ENCODE measurements at places on chromosomes 13 and 19. TPM values are rescaled to one million over a fixed set of nuclear protein-coding genes. Genes with fewer than 3 reads are reported as not detected.

The FUT3 gene
- not detected for polyA plus RNA-seq

The ADPRHL1 gene
- polyA plus RNA-seq, result 6.3 TPM

The TEX29 gene
- polyA plus RNA-seq, result not detected

The C19orf38 gene
- polyA plus RNA-seq, result not detected

The PCDH9 gene
- polyA plus RNA-seq, result 266 TPM

The CABP5 gene
- polyA plus RNA-seq, result not detected

The PTGER1 gene
- not detected for polyA plus RNA-seq

The TSKS gene
- not detected for polyA plus RNA-seq

The PLPPR3 gene
- not detected for polyA plus RNA-seq

The IL27RA gene
- 0.99 TPM for polyA plus RNA-seq

The B3GNT8 gene
- not detected for polyA plus RNA-seq

The KLK1 gene
- polyA plus RNA-seq, result not detected

The TRPM4 gene
- polyA plus RNA-seq, result 0.55 TPM

The ETV2 gene
- polyA plus RNA-seq, result 0.70 TPM

The FOXA3 gene
- polyA plus RNA-seq, result not detected

The GNG7 gene
- 6.7 TPM for polyA plus RNA-seq

The PSG1 gene
- polyA plus RNA-seq, result 0.67 TPM

The PPP1R12C gene
- 8.1 TPM for polyA plus RNA-seq

The ADAMTSL5 gene
- polyA plus RNA-seq, result not detected

The CBARP gene
- 0.26 TPM for polyA plus RNA-seq

The ZNF486 gene
- 3.4 TPM for polyA plus RNA-seq

The NKPD1 gene
- polyA plus RNA-seq, result not detected

The CERS1 gene
- polyA plus RNA-seq, result 11.0 TPM

The DAND5 gene
- not detected for polyA plus RNA-seq

The DPF1 gene
- 0.87 TPM for polyA plus RNA-seq

The LILRA2 gene
- not detected for polyA plus RNA-seq

The FGF22 gene
- polyA plus RNA-seq, result 0.26 TPM

The ZNF573 gene
- 10.3 TPM for polyA plus RNA-seq

The MBD3L4 gene
- polyA plus RNA-seq, result not detected

The CEACAM4 gene
- polyA plus RNA-seq, result not detected

The GPR183 gene
- not detected for polyA plus RNA-seq

The PNMA8B gene
- 6.1 TPM for polyA plus RNA-seq

The GRIK5 gene
- polyA plus RNA-seq, result 0.40 TPM

The DACH1 gene
- polyA plus RNA-seq, result 62.9 TPM

The FXYD1 gene
- 6.4 TPM for polyA plus RNA-seq

The OR10H1 gene
- not detected for polyA plus RNA-seq

The NXNL1 gene
- not detected for polyA plus RNA-seq

The ZNF571 gene
- polyA plus RNA-seq, result 5.0 TPM

The FAM124A gene
- 2.3 TPM for polyA plus RNA-seq

Data from Purkinje cell (primary cell).